ENCODE measurements at places on chromosomes 4 and X.

GRCh38 chr4:40874901-40875300 lies 125.1 kb downstream of the NSUN7 start:
- no peak for DNase-seq

DNA sequence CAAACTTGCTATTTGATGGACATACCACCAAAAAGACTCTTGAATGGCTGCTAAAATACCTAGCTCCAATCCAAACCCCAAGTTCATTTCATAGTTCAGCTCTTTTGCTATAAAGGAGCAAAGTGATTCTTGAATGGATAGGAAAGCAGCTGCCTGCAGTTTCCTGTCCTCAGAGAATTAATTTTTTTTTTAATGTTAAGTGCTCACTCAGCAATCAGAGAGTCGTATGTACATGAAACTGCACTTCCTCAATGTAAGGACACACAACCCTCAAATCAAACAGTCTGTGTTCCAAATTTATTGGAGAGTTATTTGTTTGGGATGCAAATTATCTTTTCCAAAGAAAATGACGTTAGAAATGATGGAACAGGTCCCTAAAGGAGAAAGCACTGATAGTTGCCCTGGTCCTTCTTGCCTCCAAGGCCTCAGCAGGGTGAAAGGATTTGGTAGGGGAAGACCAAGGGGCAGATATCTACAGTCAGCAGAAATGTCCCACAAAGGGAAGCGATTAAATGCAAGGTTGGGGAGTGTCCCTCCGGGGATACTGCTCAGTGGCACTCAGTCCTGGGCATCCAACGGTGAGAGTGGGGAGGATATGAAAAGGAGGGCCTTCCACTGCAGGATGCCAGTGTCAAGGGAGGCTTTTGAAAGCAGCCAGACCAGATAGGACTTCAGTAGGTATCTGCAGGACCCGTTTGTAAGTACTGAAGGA lies 67.2 kb upstream of the RASGEF1B start:
- no peak for DNase-seq

GRCh38 chr4:88963817-88964216 lies 93.2 kb downstream of the FAM13A start:
- no peak for DNase-seq

GRCh38 chr4:8831221-8832112 lies 40.2 kb downstream of the HMX1 start:
- no peak for DNase-seq

DNA sequence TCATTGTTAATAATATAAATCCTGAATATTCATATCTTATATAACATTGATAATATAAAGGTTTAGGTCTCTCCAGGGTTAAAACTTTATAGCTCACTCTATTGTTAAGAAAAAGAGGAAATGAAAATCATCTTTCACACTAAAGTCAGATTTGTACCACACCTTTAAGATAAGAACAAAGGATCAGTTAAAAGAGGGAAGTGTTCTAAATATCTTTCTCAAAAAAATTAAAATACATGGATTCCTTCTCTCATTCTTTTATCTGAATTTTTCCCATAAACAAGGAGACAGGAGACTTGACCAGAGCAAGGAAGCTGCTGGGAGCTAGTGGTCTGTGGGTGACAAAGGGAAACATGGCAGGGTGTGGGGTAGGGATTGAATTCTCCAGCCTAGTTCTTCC lies 323.0 kb upstream of the CPXCR1 start:
- no peak for DNase-seq

DNA sequence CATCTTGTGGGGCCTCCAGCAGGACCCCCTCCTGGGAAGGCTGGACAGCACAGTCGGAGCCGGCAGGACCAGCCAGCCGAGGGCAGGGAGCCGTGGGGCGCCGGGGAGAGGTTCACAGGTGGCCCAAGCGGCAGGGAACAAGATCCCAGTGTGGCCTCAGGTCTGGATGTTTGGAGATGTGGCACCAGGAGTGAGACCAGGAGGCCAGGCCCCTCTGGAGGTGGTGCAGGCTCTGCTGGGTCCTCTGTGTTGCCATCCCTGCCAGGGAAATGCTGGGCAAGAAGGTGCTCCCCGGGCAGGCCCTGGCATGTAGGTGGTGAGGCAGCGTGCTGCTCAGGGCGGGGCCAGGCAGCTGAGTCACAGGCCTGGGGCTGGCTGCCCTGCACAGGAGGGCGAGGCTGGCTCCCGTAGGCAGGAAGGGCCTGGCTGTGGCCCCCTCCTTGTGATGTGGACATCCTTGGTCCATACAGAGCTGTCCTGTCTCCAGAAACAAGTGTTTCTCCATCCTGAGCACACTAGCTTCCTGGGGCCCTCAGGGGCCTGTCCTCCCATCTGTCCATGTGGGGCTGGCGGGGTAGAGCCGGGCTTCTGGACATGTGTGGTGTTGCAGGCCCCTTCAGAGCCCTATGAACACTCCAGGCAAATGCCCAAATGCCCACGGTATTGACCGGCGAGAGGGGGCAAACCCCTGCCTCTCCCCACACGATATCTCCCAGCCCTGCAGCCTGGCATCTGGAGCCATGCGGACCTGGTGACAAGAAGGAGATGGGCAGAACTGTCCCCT lies 4.8 kb upstream of the HGFAC start:
- peak; percentile 80 for DNase-seq

- no peak for DNase-seq
These were observed 423.6 kb downstream of the ANKRD50 start for GRCh38 chr4:124288706-124289486.

GRCh38 chr4:3675251-3676115 lies 90.7 kb upstream of the ADRA2C start:
- DNase-seq: no peak

- DNase-seq: no peak
These were observed 2.1 kb downstream of the MBNL3 start for GRCh38 chrX:132486599-132487178.

GRCh38 chr4:21992330-21992729 lies 43.8 kb upstream of the KCNIP4 start:
- no peak for DNase-seq

GRCh38 chr4:185512516-185512915 lies 22.8 kb downstream of the PDLIM3 start:
- no peak for DNase-seq
